ENCODE measurements at places on chromosomes 3 and 15.

DNA sequence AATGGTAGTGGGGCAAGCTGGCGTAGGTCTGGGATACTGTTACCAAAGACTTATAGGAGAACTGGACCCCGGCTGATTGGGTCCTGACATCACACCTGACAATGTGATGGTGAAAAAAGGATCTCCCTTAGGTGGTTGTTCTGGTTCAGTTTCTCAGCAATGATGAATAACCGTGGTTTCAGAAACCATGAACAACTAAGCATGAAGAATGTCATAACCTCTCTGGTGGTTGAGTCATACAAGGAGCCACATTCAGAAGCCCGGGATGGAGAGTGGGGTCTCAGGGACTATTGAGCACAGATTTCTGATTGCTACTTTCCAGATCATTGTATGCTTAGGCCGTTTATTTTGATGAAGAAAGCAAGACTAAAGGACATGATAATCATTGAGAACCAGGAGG, 17.4 kb downstream of the GPR160 start:
- peak; percentile 41 for DNase-seq

GRCh38 chr3:20307383-20307782, 121.4 kb upstream of the SGO1 start:
- DNase-seq: no peak

- DNase-seq: no peak
Observed at GRCh38 chr3:162541923-162542322, 1045.3 kb downstream of the OTOL1 start.

DNA sequence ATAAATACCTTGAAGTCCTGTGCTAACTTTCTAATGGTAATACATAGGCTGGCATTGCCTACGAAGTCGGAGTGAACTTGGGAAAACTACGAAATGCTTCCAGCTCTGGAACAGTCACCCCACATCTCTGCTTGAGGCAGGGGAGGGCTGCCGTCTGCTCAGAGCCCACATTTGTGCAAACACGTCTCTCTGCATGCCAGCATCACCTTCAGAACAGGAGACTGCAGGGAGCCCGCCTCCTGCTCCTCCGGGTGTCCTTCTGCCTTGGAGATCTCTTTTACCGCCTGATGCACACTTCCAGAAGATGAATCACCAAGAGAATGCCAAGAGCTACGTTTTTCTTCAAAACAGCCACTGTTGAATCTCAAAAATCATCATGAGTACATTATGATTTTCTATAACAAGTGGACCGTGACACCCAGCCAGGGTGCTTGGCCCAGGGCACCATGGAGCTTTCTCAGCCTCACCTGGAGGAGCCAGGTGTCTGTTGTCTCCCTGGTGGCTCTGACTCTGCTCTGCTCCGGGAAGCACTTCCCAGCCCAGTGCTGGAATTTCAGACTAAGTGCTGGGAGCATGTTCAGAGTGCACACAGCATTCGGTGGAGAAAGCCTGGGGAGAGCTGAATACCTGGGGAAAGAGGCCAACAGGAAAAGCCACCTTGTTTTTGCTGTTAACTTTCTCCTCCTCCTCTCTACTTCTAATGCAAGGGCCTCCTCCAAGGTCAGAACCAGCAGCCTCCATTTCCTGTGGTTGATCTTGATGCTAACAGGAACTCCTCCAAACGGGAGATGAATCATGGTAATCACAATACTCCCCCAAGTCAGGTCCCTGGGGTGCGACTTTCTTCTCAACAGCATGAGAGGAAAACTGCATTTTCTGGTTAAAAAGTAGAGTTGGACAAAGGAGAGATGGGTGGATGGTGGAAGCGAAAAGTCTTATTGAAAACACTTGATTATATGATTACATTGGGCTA, 467.7 kb downstream of the GABRG3 start:
- DNase-seq: no peak

DNA sequence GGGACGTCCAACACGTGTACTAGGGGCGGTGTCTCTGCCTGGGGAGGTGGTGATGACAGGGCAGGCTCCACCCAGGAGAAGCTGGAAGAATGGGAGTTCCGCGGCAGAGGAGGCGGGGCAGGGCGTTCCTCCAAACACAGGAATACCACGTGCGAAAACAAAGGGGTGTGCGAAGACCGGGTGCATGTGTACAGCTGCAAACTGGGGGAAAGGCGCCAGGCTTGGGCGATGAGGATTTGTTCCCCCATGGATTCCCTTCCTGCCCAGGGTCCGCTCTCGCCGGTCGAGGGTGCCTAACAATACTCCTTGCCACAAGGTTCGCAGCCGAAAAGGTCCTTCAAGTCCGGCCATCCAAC, 500 bp upstream of the ZSCAN2 start:
- DNase-seq: peak; percentile 85

- peak; percentile 2 for DNase-seq
Observed at GRCh38 chr15:62558640-62559380, 393.7 kb upstream of the C2CD4B start.

- DNase-seq: peak; percentile 97
Observed at GRCh38 chr3:71537211-71537611, 46.3 kb downstream of the FOXP1 start.

GRCh38 chr3:193730511-193730910, 137.5 kb downstream of the OPA1 start:
- DNase-seq: no peak

GRCh38 chr3:18424213-18424728, 868 bp downstream of the SATB1 start:
- DNase-seq: no peak

GRCh38 chr3:38127611-38128302, 9.2 kb downstream of the ACAA1 start:
- no peak for DNase-seq

DNA sequence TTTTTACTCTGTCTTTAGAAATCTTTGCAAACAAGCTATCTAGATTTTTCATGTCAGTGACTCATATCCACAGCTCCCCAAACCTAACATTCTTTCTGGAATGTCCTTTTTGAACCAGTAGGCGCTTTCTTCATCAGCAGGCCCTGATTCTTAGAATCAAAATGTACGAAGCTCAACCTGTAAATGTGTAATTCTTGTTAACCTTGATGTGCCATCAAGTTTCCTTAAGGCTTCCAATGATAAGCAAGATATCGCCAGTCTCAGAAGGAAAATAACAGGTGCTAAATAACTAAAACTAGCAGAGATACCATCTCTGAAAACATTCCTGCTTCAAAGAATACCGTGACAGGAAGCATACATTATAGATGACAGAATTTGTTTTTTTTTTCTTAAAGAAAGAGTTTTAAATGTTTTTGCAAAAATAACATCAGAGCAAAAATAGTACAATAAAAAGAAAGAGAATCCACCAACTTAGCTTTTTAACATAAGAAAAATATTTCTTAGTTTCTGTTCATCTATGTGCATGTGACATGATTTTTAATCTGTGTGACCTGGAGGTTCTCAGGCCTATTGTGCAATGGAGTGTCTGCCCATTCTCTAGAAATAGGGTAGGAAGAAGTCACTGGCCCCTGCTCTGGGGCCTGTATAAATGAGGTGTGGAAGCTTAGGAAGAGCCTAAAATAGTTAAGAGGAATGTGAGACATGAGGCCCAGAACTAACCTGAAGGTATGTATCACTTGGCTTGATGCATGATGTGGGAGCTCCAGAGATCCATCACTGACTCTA, 14.7 kb upstream of the SECISBP2L start:
- DNase-seq: peak; percentile 74

- DNase-seq: peak; percentile 98
Observed at GRCh38 chr3:155070932-155071387, 9.2 kb upstream of the MME start.

DNA sequence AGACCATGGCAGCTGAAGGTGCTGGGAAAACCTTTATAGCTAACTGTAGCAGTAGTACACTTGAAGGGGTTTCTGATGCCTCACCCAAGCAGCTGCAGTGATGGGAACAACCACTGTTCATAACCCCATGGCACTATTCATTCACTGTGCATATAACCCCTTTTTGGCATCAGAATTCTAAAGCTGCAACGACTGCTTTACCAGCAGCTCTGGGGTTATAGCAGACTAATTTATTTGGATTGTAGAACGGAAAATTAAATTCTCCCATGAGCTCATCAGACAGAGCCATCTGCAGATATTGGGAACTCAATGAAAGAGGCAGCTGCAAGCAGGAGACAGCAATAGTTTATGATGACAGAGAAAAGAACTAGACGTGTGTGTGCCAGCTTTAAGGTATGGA, 28.6 kb downstream of the TFDP2 start:
- DNase-seq: no peak
